Activated CD8-positive, alpha-beta T cell treated with anti-CD3 and anti-CD28 coated beads for 36 hours (primary cell): ENCODE measurements at places on chromosomes 5 and 9. TPM values are rescaled to one million over a fixed set of nuclear protein-coding genes. Genes with fewer than 3 reads are reported as not detected.

GOLM1 gene
- total RNA-seq = 2.7 TPM

CRB2 gene
- total RNA-seq = 0.09 TPM

STING1 gene
- total RNA-seq = 43.7 TPM

ARL14EPL gene
- not detected for total RNA-seq

CDC20B gene
- total RNA-seq = not detected

KIF4B gene
- not detected for total RNA-seq

CATSPER3 gene
- total RNA-seq = 0.32 TPM

OR1J4 gene
- total RNA-seq = not detected

FRMPD1 gene
- not detected for total RNA-seq

DNA sequence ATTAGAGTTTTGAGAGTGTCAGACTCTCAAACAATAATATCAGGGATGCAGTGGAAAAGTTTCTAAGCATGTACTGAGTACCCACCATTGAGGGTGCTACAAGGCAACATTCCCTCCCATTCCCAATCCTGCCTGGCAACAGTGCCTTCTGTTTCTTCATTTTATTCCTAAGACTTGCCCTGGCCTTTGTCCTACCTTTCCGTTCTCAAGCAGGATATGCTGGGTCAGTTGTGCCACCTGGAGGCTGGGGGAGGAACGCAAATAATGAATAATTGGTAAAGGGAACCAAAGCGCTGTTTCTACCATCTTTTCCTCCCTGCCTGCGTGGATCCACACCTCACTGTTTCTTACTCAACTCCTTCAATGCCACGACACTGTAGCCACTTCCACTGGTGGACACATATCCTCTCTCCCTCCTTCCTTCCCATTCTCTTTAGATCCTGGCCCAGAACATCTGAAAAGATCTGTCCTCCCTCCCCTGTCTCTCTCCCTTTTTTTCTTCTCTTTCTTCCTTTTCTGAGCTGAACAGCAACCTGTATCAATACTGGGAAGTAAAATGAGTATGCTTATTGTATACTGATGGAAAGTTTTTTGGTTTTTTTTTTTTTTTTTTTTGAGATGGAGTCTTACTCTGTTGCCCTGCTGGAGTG is 149.5 kb downstream of the C9orf152 start:
- no peaks in the 10 kb centered on the region for H3K36me3 ChIP-seq
- H3K27ac ChIP-seq = no peak overlapping the region
- DNase-seq = peak; percentile 64
- H3K27me3 ChIP-seq = peaks cover 4% of the 10 kb centered on the region
- no peak overlapping the region for H3K4me3 ChIP-seq
- no peaks in the 10 kb centered on the region for H3K4me1 ChIP-seq

DNA sequence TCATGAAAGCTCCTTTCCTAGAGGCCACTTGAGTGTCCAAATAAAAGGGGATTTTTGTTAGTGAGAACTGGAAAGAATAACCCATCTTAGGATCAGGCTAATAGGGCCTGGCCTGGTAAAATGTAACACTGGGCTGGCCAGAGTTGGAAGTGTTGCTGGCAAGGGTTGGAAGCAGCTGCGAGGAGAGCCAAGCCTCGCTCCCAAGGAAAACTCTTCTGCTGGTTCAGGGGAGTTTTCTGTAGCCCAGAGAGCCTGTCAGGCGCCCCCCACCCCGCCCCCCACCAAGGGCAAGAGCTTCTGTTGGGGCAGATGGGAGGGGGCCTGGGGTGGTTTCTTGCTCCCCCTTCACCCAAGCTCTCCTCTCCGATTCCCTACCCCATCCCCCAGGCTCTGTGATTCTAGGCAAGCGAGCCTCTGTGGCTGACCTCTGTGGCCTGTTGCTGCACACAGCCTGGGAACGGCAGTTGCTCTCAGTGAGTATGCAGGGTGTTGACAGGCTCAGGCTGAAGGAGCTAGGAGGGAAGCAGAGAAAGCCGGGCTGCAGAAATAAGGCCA is 547.8 kb downstream of the CCDC171 start:
- no peaks in the 10 kb centered on the region for H3K4me1 ChIP-seq
- DNase-seq = no peak
- no peaks in the 10 kb centered on the region for H3K27me3 ChIP-seq

- H3K27me3 ChIP-seq = no peaks in the 10 kb centered on the region
- H3K4me3 ChIP-seq = no peak overlapping the region
- H3K36me3 ChIP-seq = peaks cover 7% of the 10 kb centered on the region
- no peak overlapping the region for H3K27ac ChIP-seq
- H3K4me1 ChIP-seq = peaks cover 17% of the 10 kb centered on the region
Measured at GRCh38 chr9:112535301-112535700, 48.7 kb downstream of the KIAA1958 start.

DNA sequence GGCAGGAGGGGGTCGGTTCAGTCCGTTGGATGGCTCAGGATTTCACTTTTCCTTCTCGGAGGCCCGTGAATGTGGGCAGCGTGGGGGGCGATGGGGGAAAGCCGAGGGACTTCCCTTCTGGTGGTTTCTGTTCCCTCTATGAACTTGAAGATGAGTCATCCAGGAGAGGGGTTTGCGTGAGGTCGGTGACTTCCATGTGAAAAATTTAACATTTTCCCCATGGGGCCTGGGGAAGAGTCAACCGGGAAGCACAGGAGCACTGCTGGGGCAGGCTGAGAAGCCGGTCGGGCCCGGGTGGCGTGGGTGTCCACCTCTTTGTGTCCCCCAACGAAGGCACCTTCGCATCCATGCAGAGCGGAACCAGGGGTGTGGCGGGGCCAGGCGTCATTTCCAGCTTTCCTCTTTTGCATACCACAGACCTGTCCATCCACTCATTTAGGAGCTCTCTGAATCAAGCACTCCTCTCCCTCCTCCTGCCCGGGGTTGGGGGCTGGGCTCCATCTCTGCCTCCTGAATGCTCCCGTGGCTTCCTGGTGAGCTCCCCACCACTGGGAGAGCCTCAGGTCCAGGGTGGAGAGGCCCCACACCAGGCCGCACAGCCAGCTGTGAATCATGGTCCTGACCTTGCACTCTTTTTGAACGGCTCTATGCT is 68.4 kb downstream of the ANKRD33B start:
- peaks cover 14% of the 10 kb centered on the region for H3K36me3 ChIP-seq
- DNase-seq = peak; percentile 73
- peak overlapping the region; percentile 34 for H3K4me3 ChIP-seq
- peaks cover 6% of the 10 kb centered on the region for H3K27me3 ChIP-seq
- peak overlapping the region; percentile 88 for H3K27ac ChIP-seq

DNA sequence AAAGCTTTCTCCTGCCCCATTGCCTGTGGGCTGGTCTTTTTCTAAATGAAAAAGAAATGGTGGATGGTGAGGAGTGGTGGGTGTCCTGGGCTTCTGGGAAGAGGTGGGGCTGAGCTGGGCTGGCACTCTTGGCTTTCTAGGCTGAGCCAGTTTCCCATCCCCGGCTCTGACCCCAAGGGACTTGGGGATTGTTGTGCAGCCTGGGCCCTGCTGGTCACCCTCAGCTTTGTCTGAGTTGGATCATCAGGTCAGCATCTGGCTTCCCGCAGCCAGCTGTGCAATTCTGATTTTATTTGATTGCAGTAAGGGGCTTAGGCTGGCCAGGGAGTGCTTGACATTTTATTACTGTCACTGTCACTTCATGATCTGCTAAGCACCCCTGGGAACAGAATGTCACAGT is 25.3 kb downstream of the GLRA1 start:
- H3K36me3 ChIP-seq = no peaks in the 10 kb centered on the region
- peaks cover 3% of the 10 kb centered on the region for H3K4me1 ChIP-seq
- no peak overlapping the region for H3K27ac ChIP-seq
- DNase-seq = no peak
- peaks cover 10% of the 10 kb centered on the region for H3K27me3 ChIP-seq

DNA sequence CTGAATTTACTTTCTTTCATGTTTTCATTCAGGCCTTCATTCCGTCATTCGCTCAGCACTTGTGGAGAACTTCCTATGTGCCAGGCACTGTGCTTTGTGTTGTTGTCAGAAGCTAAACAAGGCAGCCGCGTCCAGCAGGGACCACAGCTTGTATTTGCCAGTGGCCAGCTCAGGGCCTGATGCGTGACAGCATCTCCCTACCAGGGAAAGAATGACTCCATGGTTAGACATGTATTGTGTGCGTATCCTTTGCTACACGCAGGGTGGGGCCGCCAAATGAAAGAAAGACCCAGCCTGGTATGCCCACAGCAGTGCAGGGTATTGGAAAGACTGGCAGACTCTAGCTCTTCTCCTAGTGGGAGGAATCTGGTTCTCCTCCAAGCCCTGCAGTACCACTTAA is 4.7 kb upstream of the COL27A1 start:
- peaks cover 45% of the 10 kb centered on the region for H3K27me3 ChIP-seq
- no peak overlapping the region for H3K27ac ChIP-seq
- H3K4me3 ChIP-seq = no peak overlapping the region
- H3K36me3 ChIP-seq = no peaks in the 10 kb centered on the region
- no peak for DNase-seq
- H3K4me1 ChIP-seq = peaks cover 11% of the 10 kb centered on the region

- peaks cover 20% of the 10 kb centered on the region for H3K36me3 ChIP-seq
- no peak for DNase-seq
- H3K4me3 ChIP-seq = peak overlapping the region; percentile 93
- H3K27ac ChIP-seq = peak overlapping the region; percentile 91
- H3K4me1 ChIP-seq = peaks cover 44% of the 10 kb centered on the region
- no peaks in the 10 kb centered on the region for H3K27me3 ChIP-seq
Measured at GRCh38 chr9:96417661-96418082, 498 bp downstream of the ZNF367 start.

GRCh38 chr9:131951905-131952304 is 127.8 kb downstream of the MED27 start:
- no peaks in the 10 kb centered on the region for H3K27me3 ChIP-seq
- no peak for DNase-seq
- no peak overlapping the region for H3K4me3 ChIP-seq
- H3K36me3 ChIP-seq = peaks cover 3% of the 10 kb centered on the region
- H3K27ac ChIP-seq = no peak overlapping the region

GRCh38 chr5:150640311-150641005 is at the start of gene SYNPO:
Gene SYNPO, plus strand, starts transcription at chr5:150640660. Its CDS starts 7,616 bp downstream, at chr5:150648276.
- no peaks in the 10 kb centered on the region for H3K36me3 ChIP-seq
- H3K4me3 ChIP-seq = no peak within 1 kb of the TSS
- H3K4me1 ChIP-seq = no peaks in the 10 kb centered on the region

DNA sequence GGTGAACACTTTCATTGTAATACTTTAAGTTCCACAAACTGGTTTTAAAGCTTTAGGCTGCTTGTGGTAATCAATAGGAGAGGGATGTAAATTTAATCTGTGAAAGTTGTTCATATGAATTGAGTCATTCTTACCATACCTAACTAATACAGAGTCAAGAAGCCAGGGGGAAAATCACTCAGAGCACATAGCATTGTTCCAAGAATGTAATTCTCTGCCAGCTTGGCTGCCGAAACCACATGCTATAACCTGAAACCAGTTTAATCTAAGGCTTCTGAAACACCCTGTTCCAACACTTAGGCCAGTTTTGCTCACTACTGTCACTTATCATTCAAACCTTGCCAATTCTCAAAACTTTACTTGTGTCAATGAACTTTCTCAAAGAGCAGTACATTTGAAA is 528.8 kb upstream of the GRAMD2B start:
- DNase-seq = no peak
- no peak overlapping the region for H3K27ac ChIP-seq
- H3K4me1 ChIP-seq = no peaks in the 10 kb centered on the region
- H3K27me3 ChIP-seq = no peaks in the 10 kb centered on the region

GRCh38 chr5:56116599-56117141 is 116.5 kb downstream of the ANKRD55 start:
- peaks cover 5% of the 10 kb centered on the region for H3K4me1 ChIP-seq
- H3K27ac ChIP-seq = no peak overlapping the region
- no peaks in the 10 kb centered on the region for H3K36me3 ChIP-seq
- no peak overlapping the region for H3K4me3 ChIP-seq
- no peak for DNase-seq

- H3K36me3 ChIP-seq = no peaks in the 10 kb centered on the region
- H3K4me1 ChIP-seq = no peaks in the 10 kb centered on the region
- H3K4me3 ChIP-seq = no peak overlapping the region
- H3K27ac ChIP-seq = no peak overlapping the region
Measured at GRCh38 chr9:80804873-80805272, 884.5 kb downstream of the TLE1 start.

DNA sequence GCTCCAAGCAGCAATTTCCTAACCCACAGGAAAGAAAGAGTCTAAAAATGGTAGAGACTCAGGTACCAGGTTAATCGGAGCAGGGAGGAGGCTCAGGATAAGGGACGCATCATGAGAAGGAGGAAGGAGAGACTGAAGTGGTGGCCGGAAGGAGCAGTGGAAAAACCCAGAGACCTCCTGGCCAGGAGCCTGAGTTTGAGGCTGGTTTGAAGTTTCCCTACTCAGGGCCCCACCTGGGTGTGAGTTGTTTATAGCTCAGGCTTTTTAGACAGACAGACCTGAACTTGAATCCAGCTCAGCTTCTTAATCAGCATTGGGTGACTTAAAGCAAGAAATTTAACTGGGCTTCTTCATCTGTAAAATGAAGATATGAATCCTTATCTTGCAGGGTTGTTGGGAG is 11.9 kb upstream of the AQP7 start:
- peak; percentile 19 for DNase-seq
- H3K4me3 ChIP-seq = no peak overlapping the region
- peaks cover 41% of the 10 kb centered on the region for H3K4me1 ChIP-seq
- H3K27ac ChIP-seq = peak overlapping the region; percentile 55
- H3K36me3 ChIP-seq = no peaks in the 10 kb centered on the region

DNA sequence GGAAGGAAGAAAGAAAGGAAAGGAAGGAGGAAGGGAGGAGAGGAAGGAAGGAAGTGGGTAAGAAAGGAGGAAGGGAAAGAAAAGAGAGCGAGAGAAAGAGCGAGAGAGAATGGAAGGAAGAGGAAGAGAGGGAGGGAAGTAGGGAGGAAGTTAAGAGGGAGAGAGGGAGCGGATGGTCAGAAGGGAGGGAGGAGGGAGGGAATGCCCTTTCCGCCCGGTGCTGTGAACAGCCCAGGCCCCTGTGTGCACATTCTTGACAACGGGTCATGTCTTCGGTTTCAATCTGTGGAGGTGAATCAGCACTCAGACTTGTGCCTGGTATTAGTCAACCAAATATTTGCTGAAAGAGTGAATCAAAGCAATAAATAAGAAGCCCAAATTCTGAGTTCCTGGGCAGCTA is 39.2 kb downstream of the PRUNE2 start:
- H3K4me3 ChIP-seq = no peak overlapping the region
- DNase-seq = no peak
- peaks cover 3% of the 10 kb centered on the region for H3K4me1 ChIP-seq
- no peak overlapping the region for H3K27ac ChIP-seq
- peaks cover 11% of the 10 kb centered on the region for H3K27me3 ChIP-seq
- no peaks in the 10 kb centered on the region for H3K36me3 ChIP-seq

DNA sequence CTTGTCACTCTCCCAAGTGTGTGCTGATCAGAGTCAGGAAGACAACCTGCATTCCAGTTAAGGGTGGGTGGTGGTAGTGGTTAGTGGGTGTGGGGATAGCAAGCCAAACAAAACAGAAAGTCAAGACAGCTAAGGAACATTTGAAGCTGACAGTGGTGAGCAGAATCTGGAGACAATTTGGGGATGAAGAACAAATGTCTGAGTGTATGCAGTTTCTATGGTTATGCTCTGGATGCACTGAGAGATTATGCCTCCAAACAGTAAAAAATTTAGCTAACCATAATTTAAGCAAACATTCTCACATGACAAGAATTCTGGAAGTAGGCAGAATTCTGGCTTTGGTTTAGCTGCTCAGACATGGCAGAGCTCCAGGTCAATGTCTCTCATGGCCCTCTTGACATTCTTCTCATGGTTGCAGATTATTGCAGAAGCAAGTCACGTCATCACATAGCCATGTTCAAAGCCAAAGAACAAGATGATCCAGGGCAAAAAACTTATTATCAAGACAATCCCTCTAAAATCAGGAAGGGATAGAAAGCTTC is 148.7 kb downstream of the LURAP1L start:
- no peaks in the 10 kb centered on the region for H3K27me3 ChIP-seq
- H3K4me1 ChIP-seq = no peaks in the 10 kb centered on the region
- no peaks in the 10 kb centered on the region for H3K36me3 ChIP-seq
- DNase-seq = no peak
- H3K4me3 ChIP-seq = no peak overlapping the region
- H3K27ac ChIP-seq = no peak overlapping the region

- H3K4me3 ChIP-seq = no peak overlapping the region
- H3K27ac ChIP-seq = no peak overlapping the region
- no peaks in the 10 kb centered on the region for H3K36me3 ChIP-seq
- H3K4me1 ChIP-seq = no peaks in the 10 kb centered on the region
Measured at GRCh38 chr9:130188860-130189481, 16.8 kb downstream of the NCS1 start.
